ENCODE measurements at places on chromosomes 4 and X.

DNA sequence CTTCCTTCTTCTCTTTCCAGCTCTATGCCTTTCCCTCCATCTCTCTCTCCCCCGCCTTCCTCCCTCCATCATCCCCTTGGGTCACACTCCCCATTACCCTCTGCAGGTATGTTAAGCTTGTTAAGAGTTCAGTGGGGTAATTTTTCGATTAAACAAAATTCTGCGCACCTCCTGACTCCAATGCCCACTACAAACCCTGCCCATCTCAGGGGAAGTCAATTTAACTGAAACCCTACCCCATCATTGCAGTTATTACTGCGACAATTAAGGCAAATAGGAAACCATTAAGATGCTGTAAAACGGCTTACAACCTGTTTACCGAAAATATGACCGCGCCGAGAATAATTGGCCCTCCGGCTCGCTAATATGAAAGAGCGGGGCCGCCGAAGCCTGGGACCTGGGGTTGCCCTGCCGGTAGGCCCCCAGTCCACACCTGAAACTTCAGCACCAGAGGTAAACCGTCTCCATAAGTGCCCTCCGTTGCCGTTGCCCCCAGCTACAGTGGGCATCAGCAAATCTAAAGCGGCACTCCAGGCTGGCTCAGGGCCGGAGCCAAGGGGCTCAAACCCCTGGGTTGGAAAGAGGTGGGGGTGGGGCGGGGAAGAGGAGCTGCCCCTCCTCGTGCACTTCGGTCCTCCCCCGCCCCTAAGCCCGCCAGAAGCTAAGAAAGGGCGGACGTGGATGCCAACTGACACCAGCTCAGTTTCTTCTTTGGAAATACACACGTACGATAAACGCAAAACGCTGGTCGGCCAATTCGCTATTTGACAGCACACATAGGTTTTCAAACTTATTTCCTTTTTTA, 4.8 kb downstream of the ARX start:
- no peak for DNase-seq

DNA sequence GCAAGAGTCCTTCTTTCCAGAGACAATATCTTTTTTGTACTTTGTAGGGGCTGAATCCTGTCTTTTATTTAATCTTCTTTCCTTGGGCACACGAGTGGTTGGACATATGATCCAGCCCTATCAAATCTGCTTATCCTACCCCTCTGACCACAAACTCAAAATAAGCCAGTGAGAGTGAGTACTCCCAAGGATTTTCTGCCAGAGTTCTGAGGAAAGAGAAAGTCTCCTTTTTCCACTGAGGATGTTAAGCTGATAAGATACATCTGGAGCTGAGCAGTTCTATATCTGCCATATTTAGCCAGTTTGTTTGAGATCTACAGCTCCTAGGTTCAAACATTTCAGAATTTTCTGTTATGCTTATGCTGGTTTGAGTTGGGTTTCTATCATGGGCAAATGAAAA, 134.8 kb upstream of the NWD2 start:
- DNase-seq = no peak

DNA sequence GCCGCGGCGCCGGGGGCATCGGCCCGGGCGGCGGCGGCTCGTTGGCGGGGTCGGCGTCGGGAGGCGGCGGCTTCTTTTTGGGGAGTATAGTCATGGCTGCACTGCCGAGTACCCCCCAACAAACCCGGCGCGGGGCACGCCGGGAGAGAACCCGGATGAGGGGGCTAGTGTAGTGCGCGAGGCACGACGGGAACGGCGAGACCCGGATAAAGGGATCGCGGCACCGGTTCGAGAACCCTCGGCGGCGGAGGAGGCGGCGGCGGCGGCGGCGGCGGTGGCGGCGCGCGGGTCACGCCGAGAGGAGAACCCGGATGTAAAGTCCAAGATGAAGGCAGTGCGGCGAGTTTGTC, at the start of gene OTUD5:
Gene OTUD5 (minus strand): TSS at position 131 of the 350 bp plus-strand sequence. CDS start 37 bp downstream, at position 94.
- DNase-seq = peak; percentile 56

GRCh38 chr4:37770016-37770415, 56.5 kb upstream of the PGM2 start:
- no peak for DNase-seq

DNA sequence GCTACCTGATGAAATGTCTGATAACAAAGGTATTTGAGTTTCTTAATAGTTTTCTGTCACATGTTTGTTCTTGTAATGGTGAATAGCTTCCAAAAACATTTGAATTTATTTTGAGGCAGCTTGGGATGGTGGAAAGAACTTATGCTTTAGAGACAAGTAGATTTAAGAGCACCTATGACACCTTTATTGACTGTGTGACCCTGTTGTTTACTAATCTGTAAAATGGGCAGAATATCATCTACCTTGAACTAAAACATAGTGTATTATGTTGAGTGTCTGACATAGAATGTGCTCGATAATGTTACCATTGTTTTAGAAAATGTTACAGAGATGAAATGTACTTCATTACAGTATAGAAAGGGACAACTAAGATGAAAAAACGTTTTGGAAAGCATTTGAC, 24.9 kb downstream of the STAG2 start:
- DNase-seq = no peak

DNA sequence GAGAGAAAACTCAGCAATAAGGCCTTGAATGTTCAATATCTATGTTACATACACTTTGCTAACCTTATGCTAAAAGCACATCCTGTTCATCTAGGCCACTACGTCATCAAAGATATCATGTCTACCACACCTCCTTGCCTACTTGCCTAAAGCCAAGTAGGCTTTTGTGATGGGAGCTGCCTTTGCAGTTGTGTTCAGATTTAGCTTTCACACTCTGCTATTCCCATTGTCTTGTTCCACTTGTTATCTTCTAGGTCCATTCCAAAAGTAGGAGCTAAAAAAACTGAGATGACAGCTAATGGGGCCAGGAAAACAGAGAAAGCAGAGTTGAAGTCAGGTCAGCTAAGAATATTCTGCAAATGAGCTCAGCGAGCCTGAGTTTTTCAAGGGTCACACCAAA, 153.6 kb upstream of the EDNRA start:
- no peak for DNase-seq

GRCh38 chr4:25213347-25213979, 20.4 kb upstream of the PI4K2B start:
- no peak for DNase-seq

DNA sequence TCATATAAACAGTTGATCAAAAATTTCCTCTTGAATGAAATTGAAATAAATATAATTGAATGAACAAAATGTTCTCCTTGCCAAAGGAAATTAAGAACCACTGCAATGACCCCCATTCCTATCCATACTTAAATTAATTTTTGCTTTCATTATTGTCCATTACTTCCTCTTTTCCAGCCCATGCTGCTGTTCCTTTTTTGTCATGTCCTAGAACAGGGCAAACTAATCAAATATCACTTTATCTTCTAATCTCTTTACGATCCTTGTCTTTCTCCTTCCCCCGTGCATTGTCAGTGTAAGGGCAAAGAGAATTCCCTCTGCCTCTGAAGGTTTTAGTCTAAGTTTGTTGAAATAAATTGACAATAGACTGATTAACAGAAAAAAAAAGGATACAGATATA, 203.0 kb downstream of the CENPC start:
- DNase-seq = no peak
